ENCODE measurements at places on chromosomes 5 and 9.

- DNase-seq, result no peak
Observed at GRCh38 chr5:73966451-73966850, 340.5 kb downstream of the ARHGEF28 start.

DNA sequence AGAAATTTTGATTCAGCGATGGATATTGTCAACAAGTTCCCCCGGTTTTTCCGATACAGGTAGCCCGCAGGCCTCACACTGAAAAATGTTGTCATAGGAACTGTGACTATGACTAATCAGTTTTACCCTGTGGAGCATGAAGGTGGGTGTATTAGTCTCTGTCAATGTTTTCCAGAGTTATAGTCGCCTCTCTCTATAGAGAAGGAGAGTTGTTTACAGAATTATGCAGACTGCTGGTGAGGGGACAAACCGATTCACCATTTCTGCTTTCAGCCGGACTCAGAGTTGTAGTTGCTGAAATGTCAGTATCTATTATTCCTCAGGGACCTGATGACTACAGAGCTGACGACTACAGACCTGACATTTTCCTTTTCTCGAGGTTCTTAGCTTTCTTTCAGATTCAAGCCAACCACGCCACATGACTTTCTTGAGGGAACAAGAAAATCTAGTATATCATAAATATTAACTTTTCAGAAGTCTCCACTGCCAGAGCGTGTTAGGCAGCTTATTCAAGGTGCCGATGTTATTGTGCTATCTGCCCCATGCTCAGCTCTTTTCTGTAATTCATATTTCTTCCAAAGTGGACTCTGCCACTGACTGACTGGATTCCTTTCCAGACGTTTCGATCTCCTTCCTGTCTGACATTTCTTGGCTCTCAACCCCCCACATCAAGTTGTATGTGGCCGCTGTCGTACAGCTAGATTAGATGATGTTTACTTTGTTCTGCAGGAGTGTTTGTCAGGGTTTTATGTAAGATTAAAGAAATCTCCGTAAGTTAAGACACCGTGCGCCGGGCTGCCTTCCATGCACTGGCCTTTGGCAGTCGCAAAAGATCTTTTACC, 178.1 kb downstream of the FGF1 start:
- no peak for DNase-seq

DNA sequence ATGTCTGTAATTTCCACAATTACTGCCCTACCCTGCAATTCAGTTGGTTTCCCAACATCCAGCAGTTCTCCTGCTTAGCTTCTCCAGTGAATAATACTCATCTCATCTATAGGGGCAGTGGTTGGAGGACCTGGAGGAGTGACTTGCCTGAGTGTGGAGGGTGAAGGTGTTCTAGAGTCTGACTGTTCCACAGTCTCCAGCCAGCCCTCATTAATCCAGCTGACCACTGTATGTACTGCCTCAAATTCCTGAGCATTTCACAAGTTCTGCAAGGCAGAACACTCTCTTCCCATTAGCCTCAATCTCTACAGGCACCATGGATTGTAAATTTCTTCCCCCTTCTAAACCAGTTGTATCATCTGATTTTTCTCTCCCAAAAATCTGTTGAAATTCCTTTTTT, 147.4 kb upstream of the NFIL3 start:
- no peak for DNase-seq

GRCh38 chr9:3367185-3367584, 158.6 kb downstream of the RFX3 start:
- DNase-seq, result peak; percentile 61

DNA sequence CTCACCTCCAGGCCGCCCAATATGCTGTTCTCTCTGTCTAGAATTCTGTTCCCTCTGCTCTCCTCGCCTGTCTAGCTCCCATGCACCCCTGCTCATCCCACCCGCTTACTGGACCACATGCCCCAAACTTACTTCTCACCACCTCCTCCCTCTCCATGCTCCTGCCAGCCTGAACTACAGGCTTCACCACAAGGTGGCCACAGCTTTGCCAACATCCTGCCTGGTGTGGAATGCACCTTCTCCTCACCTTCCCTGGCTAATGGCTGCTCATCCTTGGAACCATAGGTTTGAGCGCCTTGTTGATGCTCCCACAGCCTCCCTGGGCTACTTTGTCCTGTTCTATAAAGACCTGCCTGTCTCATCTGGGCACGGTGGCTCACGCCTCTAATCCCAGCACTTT, 9.6 kb downstream of the LAMC3 start:
- no peak for DNase-seq

DNA sequence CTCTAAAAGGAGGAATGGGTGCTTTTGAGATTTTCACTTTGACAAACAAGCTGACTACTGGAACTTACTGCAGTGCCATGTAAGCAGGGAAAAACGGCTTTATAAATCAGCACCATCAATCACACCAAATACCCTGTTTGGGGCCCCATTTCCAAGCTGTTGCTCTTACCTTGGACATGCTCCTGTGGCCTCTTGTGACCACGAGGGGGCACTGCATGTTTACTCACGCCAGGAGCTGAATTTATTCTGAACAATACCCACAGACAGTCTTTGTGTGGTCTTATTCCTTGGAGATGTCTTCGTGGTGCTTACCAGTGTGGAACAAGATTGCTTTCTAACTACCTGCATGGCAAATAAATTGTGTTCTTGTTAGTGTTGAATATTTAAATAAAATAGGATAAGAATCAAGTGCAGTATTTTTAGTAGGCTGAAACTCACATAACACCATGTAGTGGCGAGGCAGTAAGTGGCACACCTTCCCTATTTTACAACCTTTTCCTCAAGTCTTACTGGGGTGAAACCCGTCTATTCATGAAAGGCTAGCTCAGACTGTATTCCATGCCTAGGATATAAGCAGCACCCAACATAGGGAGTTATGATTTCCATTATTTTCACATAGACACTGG, 155.5 kb upstream of the NMUR2 start:
- peak; percentile 80 for DNase-seq

- DNase-seq, result no peak
Observed at GRCh38 chr5:127002390-127002789, 28.0 kb downstream of the MARCHF3 start.

GRCh38 chr5:176400382-176401156, 12.0 kb downstream of the HIGD2A start:
- DNase-seq, result no peak

GRCh38 chr5:62343428-62343827, 37.4 kb downstream of the KIF2A start:
- no peak for DNase-seq

GRCh38 chr5:149216496-149216895, 55.2 kb upstream of the AFAP1L1 start:
- DNase-seq, result peak; percentile 36

DNA sequence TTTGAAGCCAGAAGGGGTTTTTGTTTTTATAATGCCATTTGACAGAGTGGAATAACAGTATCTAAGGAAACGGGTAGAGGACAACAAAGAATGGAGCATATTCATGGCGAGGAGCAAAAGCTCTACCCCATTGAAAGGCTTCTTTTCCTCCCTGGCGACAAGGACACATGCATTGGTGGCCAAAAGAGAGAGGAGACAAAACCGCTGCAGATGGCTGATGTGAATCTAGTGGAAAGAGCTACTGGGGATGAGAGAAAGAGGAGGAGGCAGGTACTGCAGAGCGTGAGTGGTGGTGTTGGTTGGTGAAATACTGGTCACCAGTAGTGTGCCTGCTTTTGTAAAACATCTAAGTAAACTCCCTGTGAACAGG, 491 bp downstream of the APC start:
- DNase-seq, result peak; percentile 90

GRCh38 chr9:6479959-6480358, 67.0 kb downstream of the UHRF2 start:
- no peak for DNase-seq

GRCh38 chr5:59437176-59437575, 456.4 kb downstream of the PDE4D start:
- no peak for DNase-seq

DNA sequence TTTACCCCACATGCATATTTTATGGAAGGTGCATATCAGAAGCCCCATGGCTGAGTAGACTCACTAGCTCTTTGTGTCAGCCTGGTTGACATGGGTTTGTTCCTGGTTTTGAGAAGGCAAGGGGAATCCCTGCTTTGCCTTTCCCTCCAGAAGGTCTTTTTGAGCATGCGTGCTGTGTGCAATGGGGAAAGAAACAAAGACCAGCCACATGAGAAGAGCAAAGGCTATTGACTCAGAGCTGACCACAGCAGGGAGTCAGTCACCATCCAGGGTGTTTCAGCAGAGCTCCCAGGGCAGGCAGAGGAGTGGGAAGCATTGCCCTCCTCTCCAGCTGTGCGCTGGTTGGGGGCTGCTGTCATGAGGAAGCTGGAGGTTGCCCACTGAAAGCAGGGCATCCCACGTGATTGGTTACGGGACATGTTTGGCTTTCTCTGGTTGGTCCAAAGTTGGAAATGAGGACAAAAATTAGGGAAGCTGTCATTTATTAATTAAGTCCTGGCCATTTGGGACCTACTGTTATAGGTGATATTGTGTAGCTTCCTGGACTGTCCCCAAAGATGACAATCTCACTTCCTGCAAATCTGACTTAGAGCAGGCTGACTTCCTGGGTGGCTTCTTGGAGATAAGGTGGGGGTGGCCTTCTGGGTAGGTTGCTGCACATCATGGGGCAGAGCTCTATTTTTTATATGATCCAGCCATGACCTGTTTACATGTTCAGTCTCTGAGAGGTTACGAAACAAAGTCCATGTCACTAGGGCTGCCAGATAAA, 48.9 kb upstream of the TDRD7 start:
- no peak for DNase-seq

GRCh38 chr9:95515272-95516113, 1.3 kb downstream of the PTCH1 start:
- no peak for DNase-seq
